ENCODE measurements at places on chromosomes 2 and 18.

- DNase-seq, result no peak
Measured at GRCh38 chr2:83459456-83459855, 999.6 kb downstream of the SUCLG1 start.

DNA sequence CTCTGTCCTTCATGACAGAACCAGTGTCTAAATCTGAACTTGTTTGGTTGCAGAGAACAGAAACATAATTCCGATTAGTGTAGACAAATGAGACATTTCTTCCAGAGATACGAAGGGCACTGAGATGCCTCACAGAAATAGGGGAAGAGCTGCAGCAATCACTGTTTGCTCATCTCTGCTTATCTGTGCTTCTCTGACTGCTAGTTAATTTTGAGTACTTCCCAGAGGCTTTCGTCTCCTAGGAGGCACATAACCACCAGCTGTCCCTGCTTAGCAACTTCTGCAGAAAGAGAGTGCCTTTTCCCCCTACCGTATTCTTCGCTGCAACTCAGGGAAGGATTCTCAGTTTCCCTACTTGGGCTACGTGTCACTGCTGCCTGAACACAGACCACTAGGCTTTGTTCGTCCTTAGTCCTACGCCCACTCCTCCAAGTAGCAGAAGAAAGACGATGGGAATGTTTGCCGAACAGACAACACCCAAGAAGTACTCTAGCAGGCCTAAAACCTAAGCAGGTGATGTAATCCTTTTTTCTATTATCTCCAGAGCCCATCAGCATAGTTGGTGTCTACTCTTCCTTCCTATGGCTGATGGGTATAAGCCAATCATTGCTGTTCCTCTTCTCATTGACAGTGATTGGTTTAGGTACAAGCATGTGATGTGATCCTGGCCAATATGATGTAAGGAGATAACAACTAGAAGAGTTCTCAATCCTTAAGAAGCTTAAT is 63.6 kb downstream of the TNP1 start:
- no peak for DNase-seq

DNA sequence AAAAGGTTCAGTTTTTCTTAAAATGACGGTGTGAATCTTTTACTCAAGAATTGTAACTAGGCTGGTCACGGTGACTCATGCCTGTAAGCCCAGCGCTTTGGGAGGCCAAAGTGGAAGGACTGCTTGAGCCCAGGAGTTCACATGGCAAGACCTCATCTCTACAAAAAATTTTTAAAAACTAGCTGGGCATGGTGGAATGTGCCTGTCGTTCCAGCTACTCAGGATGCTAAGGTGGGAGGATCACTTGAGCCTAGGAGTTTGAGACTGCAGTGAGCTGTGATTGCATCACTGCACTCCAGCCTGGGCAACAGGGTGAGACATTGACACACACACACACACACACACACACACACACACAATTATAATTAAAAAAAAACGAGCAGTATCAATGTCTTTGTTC is 369.8 kb downstream of the DPP10 start:
- no peak for DNase-seq

DNA sequence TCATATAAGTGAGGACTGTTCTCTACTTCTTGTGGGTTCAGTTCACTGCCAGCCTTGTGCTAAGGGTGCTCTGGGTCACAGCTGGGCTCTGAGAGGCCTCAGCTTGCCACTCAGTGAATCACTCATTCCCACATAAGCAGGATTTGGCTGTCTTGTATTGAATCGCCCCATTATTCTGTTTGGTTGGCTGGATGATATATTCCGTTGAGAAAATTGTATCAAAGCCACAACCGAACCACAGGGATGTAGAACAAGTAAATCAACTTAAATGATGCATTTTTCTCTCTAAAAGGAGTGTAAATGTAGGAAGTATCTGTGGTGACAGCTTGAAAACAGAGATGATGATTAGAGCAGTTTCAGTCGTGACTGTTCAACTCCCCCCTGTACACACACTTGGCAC is 39.6 kb downstream of the TTC39C start:
- DNase-seq, result no peak

All from activated CD8-positive, alpha-beta memory T cell treated with anti-CD3 and anti-CD28 coated beads for 4 hours (primary cell).